Fibroblast of the aortic adventitia (primary cell): ENCODE measurements at places on chromosomes 11 and 22.
A peak's percentile ranks its signal among the peaks of the same experiment; 100 is the strongest.

DNA sequence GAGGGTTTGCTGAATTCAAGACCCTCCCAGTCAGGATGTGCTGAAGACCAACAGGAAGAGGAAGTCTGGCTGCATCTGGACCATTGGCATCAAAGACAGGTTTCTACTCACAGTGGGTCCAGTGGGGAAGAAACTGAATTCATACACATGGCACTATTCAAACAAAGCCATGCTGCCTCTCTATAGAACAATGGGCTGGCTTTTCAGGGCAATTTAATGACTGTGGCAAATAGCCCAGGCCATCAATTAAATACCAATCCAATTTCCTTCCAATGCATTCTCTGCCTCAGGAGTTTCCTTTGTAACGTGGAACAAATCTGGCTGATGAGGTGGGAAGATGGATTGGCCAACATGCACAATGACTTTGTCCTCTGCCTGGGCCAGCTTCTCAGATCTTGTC lies 98.6 kb downstream of the SEZ6L start:
- DNase-seq, result no peak

- peak; percentile 86 for DNase-seq
Observed at GRCh38 chr22:37501610-37502341, 15.6 kb upstream of the MFNG start.

DNA sequence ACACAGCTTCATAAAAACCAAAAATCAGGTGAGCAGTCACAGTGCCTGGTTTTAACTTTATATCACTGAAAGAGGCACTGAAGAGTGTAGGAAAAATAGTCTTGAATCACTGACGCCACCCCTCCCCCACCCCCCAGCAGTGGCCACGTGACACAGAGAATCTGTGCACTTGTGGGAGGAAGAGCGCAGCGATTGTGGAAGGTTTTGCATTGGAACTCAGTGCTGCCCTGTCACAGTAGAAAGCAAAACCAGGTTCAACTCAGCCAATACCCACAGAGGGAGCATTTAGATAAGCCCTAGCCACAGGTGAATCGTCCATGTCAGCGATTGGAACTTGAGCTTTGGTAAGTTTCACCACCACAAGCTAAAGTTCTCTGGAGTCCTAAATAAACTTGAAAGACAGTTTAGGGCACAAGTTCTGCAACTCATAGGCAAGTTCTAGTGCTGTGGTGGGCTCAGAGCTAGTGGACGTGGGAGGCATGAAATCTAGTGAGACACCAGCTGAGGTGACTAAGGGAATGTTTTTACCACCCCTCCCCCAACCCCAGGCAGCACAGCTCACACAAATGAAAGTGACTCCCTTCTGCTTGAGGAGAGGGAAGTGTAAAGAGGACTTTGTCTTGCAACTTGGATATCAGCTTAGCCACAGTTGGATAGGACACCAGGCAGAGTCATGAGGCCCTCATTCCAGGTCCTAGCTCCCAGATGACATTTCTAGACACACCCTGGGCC lies 13.3 kb downstream of the OR52B2 start:
- DNase-seq, result no peak

DNA sequence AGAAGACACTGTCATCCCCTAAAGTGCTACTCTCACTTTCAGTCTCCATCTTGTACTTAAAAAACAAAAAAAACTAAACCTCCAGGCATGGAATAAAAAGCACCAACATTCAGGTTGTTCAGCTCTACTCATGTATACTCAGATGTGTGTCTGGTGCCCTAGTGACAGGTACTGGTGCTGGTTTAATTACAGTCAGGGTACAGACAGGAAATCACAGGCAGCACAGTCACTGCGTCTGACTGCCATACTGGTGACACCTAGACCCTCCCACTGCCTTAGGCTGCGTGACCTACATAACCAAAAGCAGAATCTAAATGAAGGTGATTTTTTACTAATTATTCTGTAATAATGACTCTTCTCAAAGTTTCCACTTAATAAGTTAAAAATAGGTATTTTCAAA lies at the start of gene ARHGAP32:
Gene ARHGAP32, minus strand, starts transcription at position 176 of the 400 bp plus-strand sequence. Its CDS starts 127 bp downstream, at position 49.
- DNase-seq, result no peak

DNA sequence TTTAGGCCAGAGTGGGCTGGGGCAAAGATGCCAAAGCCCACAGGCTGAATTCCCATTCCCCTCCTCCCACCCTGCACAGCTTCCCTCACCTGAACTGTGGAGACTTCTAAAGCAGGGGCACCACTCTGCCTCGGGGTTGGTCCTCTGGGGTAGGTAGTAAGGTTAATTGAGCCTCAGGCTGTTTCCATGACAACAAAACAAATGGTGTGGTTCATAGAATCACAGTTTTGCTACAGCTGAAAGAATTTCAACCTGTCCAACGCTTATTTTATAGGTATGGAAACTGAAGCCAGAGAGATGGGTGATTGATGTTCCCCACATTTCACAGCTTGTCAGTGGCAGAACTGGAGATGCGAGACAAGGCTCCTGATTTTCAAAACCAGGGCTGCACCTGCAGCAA lies 109.5 kb downstream of the SNX19 start:
- no peak for DNase-seq

- peak; percentile 81 for DNase-seq
Observed at GRCh38 chr22:40654522-40655167, 18.1 kb upstream of the MRTFA start.

GRCh38 chr11:65386307-65387140 lies at the start of gene FRMD8:
TSS of gene FRMD8 (plus strand) at chr11:65386637. CDS start at chr11:65387037, 400 bp downstream.
- peak; percentile 72 for DNase-seq

GRCh38 chr11:64887234-64887756 lies 8.9 kb upstream of the EHD1 start:
- no peak for DNase-seq

DNA sequence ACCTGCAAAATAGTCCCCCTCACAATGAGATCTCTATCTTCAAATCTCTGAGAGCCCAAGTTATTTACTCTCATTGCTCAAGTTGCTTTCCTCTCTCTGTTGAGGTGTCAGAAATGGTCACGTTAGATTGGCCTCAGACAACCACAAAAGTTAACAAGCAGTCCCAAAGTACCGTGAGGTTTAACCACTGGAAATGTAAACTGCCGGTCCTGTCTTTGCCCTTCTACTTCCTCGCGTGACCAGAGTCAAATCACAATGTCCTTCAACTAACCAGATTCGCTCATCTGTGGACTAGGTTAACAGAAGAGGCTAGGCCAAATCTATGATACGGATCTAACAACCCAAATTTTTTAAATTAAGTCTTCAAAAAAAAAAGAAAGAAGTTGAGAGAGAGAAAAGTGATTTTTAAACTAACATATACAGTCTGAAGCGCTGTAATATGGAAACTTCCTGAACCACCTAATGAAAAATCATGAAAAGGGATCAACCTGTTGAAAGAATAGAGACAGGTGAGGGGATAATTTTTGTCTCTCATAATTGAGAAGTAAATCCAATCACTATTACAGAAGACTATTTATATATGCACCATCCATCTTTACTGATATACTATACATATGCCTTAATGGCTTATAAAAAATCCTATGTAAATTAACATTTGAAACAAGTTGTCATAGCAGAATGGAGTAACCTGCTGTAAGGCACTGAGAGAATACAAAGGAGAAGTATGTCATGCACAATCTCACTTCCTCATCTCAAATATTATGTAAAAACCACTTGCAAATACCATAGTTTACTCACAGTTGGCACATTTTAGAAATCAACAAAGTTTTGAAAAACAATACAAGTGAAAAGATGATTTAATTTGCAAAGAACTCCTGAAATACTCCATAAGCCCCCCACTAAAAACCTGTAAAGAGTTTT lies 3.3 kb upstream of the JAML start:
- DNase-seq, result no peak

DNA sequence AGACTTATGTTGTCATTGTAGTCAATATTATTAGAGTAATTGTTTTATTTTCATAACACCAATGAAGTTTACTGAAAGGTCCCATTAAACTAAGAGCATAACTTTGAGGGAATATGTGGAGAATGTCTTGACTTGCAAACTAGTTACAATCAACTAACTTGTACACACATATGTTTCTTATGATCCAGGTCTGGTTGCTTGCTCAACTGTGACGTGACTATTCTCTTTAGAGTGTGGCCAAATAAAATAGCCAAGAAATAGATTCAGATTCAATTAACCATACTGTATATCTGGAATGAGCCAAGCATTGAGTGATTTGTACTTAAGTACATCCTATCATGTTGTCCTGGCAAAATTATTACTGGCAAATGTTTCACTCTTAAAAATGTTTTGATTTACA lies 101.7 kb downstream of the METTL15 start:
- peak; percentile 23 for DNase-seq

DNA sequence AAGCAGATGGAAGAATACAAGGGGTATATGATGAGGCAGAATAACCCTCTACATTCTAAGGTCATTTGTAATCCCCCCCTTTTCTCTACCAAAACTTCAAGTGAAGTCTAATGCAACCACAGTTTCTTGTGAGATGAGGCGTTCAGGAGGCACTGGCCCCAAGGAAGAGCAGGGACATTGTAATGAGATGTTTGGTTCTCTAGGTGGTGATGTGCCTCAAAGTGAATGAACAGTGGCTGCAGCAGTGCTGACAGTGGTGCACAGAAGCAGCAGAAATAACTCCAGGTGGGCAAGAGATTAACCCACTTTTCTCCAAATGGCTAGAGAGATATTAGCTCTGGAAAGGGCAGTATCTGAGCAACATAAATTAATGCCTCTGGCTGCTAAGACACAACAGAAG lies 33.8 kb downstream of the PDGFD start:
- DNase-seq, result no peak

DNA sequence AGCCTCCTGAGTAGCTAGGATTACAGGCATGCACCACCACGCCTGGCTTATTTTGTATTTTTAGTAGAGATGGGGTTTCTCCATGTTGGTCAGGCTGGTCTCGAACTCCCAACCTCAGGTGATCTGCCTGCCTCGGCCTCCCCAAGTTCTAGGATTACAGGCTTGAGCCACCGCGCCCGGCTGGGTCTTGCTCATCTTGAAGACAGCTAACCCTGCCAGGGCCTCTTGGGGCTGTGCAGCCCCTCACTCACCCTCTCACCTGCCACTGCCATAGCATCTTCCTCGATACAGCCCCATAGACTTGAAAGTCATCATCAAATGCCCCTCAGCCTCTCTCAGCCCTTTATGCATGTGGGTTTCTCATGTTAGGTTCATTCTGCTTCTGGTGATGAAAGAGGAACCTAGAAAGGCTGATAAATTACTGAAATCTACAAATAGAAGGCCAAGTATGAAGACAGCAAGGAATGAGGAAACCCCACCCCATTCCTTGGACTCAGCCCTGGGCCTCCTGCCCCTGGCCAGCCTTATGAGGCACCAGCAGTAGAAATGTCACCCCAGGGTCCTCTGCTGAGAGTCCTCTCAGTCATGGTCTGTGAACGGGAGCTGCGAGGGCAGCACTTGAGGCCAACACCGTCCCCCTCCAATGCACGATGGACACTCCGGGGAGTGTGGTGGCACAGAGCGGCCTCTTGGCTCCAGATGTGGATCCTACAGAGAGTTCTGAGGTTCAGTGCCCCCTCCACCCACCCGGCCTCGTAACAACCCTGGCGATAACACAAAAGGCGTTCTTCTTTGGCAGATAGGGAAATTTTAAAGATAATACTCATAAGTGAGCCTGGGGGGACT lies 24.8 kb downstream of the SCGB1A1 start:
- peak; percentile 91 for DNase-seq

GRCh38 chr11:46472662-46472994 lies 81.1 kb upstream of the CHRM4 start:
- no peak for DNase-seq

DNA sequence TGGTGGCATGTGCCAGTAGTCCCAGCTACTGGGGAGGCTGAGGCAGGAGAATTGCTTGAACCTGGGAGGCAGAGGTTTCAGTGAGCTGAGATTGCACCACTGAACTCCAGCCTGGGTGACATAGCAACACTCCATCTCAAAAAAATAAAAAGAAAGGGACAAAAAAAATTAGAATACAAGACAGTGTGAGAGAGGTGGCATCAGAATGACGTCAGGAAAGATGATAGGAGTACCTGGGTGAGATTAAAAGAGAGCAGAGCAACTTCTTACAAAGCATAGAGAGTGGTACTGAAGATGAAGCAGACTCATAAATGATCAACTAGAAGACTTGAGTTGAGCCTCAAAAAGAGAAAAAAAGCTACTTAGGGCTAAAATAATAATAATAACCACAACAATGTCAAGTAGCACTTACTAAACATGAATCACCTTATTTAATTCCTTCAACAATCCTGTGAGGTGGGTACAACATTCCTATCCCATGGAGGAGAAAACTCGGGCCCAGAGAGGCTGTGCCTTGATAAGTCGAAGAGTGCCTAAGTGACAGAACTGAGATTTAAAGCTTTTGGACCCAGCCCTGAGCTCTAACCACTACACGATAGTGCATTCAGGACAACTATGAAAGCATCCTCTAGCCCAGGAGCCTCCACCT lies 5.2 kb upstream of the SLN start:
- no peak for DNase-seq
